WTC11 (cell line): ENCODE measurements at places on chromosomes 5 and 9.

- no peak for DNase-seq
Observed at GRCh38 chr9:94904806-94905205, 178.3 kb downstream of the AOPEP start.

DNA sequence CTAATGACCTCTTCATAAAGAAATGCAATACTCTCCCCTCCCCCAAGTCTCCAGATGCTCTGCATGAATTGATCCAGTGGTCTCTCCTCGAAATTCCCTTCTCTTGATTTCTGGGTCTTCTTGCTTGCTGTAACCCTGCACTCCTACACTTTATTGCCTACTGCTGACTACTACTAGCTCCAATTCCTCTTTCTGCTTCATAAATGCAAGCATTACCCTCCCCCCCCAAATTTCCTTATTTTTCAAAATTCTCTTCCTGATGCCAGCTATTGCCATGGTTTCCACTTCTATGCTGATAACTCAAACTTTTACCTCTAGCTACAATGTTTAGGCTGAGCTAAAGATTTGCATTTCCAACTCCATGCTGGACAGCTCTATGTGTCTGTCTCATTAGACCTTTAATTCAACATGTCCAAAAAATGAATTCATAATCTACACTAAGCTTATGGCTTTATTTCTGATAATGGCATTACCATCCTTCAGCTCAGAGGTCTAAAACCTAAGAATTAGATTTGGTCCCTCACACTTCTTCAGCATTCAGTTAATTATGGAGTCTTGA, 1.4 kb downstream of the ZBTB26 start:
- DNase-seq, result no peak

GRCh38 chr5:132009706-132010405, 1.6 kb downstream of the ACSL6 start:
- DNase-seq, result peak; percentile 4

DNA sequence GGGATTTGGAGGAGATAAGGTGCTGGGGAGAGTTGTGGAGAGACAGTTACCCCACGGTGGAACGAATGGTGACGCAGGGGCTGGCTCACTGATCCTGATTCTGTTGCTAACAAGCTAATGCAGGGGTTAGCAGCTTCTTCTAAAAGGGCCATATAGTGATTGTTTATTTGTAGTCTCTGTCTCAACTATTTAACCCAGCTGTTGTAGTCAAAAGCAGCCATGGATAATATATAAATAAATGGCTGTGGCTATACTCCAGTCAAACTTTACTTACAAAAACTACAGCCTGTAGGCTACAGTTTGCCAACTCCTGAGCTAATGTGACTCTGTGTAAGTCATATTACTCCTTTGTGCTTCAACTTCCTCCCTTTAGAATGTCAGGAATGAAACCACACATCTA, 21.8 kb downstream of the STOM start:
- no peak for DNase-seq

DNA sequence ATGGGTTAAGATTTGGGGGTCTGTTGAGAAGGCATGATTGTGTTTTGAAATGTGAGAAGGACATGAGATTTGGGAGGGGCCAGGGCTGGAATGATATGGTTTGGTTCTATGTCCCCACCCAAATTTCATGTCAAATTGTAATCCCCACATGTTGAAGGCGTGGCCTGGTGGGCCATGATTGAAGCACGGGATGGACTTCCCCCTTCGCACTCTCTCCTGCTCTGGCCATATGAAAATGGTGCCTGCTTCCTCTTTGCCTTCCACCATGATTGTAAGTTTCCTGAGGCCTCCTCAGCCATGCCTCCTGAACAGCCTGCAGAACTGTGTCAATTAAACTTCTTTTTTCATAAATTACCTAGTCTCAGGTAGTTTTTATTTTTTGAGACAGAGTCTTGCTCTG, 14.7 kb upstream of the NOTCH1 start:
- DNase-seq, result no peak

DNA sequence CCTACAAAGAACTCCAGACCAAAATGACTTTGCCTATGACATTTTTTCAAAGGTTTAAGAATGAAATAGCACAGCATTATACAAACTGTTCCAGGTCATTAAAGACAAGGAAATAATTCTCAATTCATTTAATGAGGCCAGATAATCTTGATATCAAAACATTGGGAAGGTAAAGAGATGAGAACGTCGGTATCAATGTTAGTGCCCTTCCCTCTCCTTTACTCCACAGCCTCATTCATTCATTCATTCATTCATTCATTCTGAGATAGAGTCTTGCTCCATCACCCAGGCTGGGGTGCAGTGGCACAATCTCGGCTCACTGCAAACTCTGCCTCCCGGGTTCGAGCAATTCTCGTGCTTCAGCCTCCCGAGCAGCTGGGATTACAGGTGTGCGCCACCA, 64.0 kb downstream of the NACC2 start:
- DNase-seq, result no peak

DNA sequence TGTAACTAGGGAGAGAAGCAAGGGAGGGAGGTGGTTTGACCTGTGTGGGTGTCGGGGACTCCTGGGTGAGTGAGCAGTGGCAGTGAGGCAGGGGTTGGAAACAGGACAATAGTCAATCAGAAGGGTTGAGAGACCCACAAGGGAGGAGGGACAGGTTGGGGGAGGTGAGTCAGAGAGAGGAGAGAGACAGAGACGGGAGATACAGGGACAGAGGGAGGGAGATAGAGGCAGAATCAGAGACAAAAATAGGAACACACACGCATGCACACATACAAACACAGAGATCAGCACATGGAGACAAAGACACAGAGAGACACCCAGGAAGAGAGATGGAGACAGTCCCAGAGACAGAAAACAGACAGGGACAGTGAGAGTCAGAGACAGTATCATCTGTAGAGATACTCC, 39.3 kb upstream of the PTGS1 start:
- no peak for DNase-seq

- no peak for DNase-seq
Observed at GRCh38 chr5:145027286-145027685, 807.9 kb downstream of the PRELID2 start.

DNA sequence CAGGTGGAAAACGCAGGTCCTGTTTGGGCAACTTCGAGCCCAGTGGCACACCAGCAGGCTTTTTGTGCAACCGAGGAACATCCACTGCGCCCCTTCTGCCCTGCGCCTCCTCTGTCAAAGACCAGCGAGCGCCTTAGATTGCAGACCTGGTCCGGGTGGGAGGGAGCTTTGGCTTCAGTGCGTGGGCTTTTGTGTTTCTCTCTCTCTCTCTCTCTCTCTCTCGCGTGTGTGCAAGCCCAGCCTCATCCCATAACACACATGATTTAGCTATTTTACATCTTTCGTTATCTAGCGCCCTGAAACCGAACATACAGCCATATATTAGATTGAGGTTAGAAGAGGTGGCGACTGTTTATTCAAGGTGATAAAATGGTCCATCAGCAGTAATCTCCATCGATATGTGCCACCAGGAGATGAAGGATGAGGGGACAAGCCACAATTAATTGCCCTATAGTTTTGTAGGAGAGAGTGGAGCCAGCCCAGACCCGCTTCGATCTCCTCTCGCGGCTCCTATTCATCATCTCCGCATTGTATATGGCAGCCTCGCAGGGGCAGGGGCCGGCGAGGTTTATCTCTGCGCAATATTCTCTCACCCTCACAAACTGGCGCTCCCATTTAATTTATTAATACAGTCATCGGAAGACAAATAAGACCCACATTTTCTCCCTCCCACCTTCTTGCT, 5.3 kb downstream of the PRDM6 start:
- DNase-seq, result no peak

DNA sequence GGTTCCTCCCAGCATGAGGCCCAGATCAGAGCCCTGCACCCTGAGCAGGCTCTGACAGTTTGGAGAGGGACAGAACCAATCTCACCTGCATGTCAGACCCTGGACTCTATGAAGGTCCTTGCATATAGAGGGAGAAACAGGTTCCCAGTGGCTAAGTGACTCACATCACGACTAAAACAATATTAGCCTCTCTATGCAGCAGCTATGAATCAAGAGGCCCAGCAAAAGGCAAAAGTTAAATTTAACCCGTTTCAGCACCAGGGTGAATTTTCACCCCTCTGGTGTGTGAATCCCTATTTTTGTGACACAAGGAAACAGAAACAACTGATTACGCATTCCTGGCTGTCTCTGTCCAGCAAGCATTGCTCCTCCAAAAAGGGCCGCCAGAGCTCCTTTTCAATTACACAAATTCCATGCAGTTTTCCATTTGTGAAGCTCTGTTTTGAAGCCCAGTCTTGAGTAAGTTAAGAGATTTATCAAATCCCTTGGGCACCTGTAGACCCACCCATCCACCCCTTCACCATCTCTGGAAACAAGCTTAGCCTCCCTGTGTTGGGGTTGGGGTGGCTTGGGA, 136.6 kb downstream of the GABBR2 start:
- DNase-seq, result no peak

DNA sequence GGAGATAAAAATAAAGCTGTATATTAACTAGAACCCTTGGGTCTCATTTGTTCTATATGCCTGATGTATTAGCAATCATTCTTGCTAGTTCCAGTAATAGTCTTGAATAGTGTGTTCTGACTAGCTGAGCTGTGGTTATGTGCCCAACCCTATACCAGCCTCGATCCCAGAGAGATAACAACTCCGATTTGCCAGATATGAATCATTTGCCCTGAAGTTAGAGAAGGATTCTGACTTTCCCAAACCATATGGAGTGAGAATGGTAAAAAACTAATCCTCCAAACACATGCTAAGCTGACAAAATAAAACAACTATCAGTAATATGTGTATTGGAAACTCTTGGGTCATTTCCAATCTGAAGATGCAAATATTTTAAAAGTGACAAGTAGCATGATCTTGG, 64.8 kb downstream of the ALDH1A1 start:
- no peak for DNase-seq

DNA sequence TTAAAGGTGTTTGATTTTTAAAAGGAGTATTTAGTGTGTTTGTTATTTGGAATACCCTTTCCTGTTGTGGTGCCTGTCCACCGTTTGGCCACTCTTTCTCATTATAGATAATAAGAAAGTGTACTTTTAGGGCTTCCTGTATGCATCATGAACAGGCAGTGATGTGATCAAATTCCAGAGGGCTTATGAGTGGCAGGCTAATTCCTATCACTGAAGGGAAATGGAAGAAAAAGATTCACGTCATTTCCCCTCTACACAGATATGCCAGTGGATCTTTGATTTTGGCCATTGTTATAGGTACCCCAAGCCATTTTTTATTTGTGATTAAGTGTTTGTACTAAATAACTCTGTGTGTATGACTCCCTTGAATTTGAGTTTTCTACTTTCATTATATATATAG, 37.1 kb downstream of the RPS6 start:
- DNase-seq, result no peak

DNA sequence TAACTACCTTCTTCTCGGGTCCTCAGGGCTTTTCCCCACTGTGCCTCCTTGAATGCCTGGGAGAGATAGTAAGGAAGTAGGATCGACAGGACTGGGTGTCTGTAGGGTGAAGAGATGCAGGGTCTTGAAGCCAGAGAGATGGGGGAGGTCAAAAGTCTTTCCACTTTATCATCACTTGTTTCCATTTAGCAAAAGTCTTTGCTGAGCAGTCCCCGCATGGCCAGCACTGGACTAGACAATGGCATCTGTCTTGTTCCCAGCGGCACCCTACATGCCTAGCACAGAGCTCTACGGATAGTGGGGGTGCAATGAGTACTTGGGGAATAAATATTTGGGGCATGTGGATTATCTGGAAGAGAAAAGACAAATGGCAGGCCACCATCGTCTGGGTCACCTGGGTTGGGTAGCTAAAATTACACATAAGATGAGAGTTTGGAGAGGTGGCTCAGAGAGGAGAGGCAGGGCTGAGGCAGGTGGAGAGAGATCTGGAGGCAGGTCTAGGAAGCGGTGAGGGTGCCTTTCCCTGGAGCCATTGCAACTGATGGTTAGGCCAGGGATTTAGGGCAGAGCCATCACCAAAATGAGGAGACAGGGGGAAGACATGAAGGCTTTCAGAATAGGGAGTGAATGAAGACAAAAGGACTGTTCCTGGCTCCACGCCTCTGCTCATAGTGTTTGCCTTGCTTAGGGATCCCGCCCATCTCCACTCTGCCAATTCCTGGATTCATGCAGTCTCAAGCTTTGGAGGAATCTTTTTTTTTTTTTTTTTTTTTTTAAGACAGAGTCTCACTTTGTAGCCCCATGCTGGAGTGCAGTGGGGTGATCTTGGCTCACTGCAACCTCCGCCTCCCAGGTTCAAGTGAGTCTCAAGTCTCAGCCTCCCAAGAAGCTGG, 250.8 kb upstream of the KLF4 start:
- no peak for DNase-seq

- no peak for DNase-seq
Observed at GRCh38 chr9:80305136-80305535, 733.4 kb downstream of the TLE4 start.

DNA sequence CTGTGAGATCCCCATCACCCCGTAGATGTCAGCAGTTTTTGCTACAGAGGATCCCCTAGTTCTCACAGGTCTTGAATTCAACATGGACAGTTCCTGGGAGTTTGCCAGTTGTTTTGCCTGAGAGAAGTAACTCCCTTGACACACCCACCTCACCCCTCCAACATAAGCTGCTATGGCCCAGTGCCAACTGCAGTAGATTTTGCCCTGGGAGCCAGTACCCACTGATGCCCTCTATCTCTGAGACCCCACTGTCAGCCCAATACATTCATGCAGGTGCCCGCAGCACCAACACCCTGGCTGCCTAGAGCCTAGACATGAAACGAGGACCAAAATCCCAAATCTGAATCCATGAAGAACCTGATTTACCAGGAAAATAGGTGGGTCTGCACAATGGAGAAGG, 583.9 kb upstream of the CTNND2 start:
- no peak for DNase-seq

- DNase-seq, result no peak
Observed at GRCh38 chr5:142079306-142079721, 29.3 kb upstream of the NDFIP1 start.

DNA sequence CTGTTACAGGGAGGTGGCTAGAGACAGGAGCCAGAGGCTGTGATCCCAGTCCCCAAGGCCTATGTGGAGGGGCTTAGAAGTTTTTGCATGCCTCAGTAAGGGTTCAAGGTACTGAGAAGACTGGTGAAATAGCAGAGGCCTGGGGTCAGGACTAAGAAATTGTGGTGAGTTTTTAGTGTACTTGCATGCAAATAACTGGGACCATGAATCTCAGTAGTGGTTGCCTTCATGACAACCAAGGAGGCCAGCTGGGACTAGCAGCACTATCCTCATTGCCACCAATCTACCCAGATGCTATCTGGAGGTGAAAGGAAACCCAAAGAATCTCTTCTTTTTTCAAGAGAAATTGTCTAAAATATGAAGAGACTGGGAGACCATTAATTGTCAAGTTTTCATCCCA, 395.1 kb downstream of the CETN3 start:
- no peak for DNase-seq

DNA sequence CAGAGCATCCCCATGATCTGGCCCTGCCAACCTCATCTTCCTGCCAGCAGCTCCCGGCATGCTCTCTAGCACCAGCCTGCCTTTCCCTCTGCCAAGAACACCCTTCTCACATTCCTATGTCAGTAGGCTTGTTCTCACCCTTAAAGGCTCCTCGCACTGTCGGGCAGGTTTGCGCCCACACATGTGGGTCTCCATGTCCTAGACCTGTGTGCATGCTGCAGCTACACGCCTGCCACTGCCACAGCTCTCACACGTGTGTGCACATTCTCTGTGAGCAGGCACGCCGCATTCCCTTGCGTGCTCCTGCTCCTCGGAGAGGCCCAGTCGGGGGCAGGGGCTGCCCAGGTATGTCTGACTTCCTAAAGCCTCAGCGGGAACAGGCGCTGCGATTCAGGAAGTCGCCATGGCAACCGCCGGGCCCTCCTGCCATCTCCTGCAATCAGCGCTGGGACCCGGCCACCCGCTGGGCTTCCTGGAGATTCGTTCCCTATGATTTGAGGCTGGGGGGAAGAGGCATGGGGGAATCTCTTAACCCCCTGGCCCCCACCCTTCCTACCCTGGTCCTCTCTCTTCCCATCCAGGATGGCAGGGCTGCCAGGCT, 28.1 kb downstream of the NDUFA8 start:
- peak; percentile 79 for DNase-seq
